ENCODE measurements at places on chromosomes 6 and 20.

- DNase-seq, result peak; percentile 99
Measured at GRCh38 chr20:41340327-41341055, at the start of gene LPIN3. Gene LPIN3 (plus strand): TSS chr20:41340821. CDS start chr20:41345804, 4,983 bp downstream.

DNA sequence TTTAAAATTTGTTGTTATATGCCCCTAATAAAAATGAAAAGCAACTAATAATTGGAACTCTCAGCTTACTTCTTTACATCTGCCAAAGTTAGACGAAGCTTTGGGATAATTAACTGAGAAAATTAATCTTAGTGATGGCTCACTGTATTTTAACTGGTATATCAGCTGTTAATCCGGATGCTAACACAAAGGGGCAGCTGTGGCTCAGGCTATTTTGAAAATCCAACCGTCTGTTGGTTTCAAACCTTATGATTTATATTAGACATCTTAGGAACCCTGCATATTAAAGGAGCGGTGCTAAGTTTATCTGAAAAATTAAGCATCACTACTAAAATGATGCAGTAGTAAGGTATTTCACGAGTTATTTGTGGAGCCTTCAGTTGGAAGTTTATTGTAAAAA lies 96.6 kb downstream of the AKAP7 start:
- no peak for DNase-seq

DNA sequence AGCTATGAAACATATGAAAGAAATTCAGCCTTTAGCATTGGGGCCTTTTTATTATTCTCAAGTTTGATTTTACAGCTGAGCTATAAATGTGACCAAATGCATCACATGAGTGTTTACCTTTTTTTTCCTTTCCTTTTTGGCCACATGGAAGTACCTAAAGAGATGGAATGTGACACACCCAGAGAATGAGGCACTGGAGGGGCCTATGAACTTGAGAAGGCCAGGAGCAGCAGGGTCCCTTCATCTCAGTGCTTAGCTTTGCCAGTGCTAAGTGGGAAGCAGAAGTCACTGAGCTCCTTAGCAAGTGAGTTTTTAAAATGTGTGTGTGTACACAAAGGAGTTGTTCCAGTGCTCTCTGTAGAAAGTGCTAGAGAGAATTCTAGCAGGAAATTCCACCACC lies 44.7 kb downstream of the RREB1 start:
- DNase-seq, result no peak

- DNase-seq, result no peak
Measured at GRCh38 chr6:134468633-134469032, 150.7 kb upstream of the SGK1 start.

- DNase-seq, result no peak
Measured at GRCh38 chr20:8457978-8458377, 325.9 kb downstream of the PLCB1 start.

DNA sequence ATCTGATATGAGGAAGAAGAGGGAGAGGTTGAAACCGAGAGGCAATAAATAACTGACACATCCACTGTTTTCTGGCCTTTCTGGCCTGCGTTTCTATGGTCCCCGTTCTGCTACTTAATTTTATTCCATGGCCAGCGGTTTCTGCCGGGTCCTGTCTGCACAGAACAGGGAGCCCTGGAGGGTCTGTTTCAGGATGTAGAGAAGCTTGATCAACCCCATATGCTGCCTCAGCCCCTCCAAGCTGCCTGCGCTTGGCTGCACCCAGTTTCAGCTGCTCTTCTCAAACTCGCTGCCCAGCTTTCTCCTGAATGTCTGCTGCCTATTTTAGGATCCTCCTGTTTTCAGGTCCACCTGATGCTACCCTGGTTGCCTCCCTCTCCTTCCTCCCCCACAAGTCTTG lies 18.5 kb upstream of the PACSIN1 start:
- DNase-seq, result no peak

DNA sequence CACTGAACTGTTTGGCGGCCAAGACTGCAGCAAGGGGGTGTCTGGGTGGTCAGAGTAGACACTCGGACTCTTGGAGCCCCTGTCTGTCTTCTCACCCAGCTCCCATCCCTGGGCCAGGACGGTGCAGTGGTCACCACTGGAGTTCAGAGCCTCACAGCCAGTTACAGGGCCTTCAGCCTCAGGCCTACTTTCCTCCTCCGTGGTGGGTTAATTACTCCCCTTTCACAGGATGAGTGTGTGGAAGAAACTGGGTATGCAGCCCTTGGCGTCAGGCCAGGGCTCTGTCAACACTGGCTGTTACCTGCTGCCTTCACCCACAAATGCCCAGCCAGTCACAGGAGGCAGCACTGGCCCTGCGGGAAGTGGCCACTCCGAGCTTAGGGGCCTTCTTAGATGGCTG lies 1.8 kb upstream of the YTHDF1 start:
- DNase-seq, result no peak

GRCh38 chr20:48196001-48196400 lies 410.7 kb upstream of the SULF2 start:
- no peak for DNase-seq

DNA sequence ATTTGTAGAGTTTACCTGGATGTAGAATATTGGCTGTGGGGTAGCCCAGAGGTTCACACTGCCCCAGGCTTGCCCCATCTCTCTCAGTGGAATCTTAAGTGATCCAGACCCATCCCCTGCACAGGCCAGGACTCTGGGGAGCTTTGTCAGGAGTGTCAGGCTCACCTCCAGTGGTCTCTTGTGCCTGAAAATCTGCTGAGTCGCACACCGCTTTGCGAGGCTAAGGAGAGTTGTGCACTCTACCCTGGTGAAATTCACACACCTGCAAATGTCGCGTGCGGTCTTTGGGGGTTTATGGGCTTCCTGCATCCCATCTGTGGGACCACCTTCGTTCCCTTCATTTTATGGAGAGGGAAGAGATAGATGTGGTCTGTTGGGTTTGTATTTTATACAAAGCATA lies 63.6 kb upstream of the KIF25 start:
- no peak for DNase-seq

DNA sequence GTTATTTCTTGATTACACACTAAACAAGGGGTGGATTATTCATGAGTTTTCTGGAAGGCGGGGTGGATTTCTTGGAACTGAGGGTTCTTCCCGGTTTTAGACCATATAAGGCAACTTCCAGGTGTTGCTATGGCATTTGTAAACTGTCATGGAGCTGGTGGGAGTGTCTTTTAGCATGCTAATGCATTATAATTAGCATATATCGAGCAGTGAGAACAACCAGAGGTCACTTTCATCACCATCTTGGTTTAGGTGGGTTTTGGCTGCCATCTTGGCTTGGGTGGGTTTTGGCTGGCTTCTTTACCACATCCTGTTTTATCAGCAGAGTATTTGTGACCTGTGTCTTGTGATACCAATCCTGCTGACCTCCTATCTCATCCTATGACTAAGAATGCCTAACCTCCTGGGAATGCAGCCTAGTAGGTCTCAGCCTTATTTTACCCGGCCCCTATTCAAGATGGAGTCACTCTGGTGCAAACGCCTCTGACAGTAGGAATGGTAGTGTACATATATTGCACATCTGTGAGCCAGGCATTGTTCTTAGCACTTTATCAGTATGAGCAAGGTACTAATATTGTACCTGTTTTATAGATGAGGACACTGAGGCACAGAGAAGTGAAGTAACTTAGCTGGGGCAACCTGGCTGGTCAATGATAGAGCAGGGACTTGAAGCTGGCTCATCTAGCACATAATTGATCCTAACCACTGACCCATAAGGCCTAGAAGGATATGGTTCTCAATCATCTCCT lies 203.7 kb downstream of the NFATC2 start:
- DNase-seq, result no peak

- no peak for DNase-seq
Measured at GRCh38 chr20:37201827-37202162, 22.4 kb upstream of the MROH8 start.

DNA sequence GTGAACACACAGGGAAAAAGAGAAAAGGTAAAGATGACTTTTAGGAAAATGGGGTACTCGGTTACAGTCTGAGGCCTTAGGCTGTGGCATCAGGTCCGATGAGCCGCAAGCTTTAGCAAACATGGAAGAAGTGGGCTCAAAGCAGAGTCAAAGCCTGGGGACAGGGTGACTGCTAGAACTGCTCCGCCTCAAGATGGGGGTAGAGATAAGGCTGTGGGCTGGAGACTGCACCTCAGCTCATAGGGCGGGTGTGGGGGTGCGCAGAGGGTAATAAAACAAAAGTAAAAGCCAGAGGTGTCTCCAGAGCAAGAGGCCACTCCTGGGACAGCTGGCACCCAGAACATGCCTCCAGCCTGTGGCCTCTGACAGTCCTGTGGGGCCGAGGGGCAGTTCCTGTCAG lies 21.3 kb upstream of the SYNDIG1 start:
- no peak for DNase-seq

DNA sequence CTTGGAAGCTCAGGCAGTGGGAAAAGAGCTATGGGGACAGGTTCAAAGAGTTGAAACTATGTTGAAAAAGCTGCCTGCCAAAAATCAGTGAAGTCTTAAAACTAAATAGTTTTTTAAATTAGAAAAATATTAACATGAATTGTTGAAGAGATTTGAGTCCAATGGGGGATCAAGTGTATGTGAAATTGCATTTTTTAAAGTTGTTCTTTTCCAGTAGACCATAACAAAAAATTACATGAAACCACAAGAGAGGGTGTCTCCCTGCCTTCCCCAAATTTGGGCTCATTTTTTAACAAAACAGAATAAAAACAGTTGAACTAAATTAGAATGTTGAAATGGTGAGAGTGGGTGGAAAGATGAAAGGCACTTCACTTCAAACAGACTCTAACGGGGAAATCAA lies 31.5 kb upstream of the COL10A1 start:
- no peak for DNase-seq

DNA sequence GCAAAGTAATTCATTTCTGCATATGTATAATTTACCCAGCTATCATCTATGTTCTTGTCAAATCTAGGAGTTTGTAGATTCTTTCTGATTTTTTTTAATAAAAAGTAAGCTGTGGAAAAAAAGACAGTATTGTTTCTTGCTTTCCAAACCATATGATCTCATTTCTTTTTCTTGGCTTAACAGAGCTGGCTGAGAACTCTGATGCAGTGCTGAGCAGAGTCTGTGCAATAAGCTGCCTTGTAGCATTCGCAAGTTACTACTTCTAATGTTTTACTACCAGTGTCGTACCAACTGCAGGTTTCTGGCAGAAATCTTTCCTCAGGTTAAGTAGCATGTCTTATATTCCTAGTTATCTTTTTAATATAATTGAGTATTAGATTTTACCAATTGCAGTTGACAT lies 15.6 kb downstream of the RRBP1 start:
- no peak for DNase-seq

GRCh38 chr6:108581932-108582475 lies 21.3 kb downstream of the FOXO3 start:
- DNase-seq, result no peak

DNA sequence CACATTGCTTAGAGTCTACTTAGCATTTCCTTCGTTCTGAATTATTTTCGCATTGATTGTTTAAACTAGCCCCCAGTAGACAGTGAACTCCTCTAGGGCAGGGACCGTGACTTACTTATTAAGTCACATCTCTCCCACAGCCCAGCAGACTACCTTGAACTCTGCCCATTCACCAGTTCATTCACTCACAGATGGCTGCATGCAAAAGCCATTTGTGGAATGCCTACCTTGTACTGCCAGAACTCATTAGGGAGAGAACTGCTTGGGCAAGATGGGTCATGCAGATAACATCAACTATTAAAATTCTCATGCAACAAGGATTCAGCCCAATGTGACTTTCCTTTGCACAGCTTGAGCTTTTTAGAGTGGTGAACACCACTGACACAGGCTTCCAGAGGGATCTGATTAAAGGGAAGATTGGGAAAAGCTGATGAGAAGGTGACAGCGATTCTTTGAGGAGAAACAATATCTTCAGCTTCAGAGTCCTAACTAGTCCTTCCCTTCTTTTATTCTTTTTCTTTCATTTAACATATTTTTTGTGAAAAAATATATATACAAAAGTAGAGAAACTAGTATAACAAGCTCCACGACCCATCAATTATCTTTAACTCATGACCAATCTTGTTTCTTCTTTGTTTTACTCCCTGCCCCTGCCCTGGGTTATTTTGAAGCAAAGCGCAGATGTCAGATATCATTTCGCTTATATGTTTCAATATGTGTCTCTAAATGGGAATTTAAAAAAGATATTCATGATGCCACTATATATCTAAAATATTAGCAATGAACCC lies 273.9 kb downstream of the CDC5L start:
- no peak for DNase-seq

DNA sequence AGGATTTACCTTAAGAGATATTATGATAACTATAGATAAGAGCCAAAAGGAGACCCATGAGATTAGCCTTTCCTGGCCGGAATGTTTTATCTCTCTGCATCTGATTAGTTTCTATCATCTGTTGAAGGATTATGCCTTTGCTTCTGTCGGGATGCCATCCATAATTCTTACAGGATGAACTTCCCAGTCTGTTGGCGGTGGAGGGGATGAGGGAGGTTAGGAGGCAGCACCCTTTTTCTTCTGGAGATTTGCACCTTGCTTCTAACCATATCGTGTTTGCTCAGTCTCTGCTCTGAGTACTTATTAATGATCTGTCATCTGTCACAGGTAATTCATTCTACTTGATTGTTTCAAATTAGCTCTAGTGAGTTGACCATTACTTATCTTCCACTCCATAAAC lies 292.1 kb downstream of the KHDC1L start:
- no peak for DNase-seq

- DNase-seq, result no peak
Measured at GRCh38 chr6:86407128-86407527, 530.2 kb upstream of the HTR1E start.

All from HT-29 (cell line).